Caco-2 (cell line): ENCODE measurements at places on chromosomes 13 and 19. TPM values are rescaled to one million over a fixed set of nuclear protein-coding genes. Genes with fewer than 3 reads are reported as not detected.
A peak's percentile ranks its signal among the peaks of the same experiment; 100 is the strongest.

Gene PCDH20
- not detected in 2 replicates for total RNA-seq

Gene USHBP1
- not detected in 2 replicates for total RNA-seq

Gene TTC9B
- not detected in 2 replicates for total RNA-seq

Gene ZNF888
- total RNA-seq = 7.3 and 9.0 TPM in 2 replicates

Gene ZNF567
- total RNA-seq = 8.6 and 9.0 TPM in 2 replicates

Gene ZNF93
- total RNA-seq = 6.3 and 7.5 TPM in 2 replicates

Gene KLK3
- not detected in 2 replicates for total RNA-seq

Gene MEIS3
- total RNA-seq = 16.2 and 16.8 TPM in 2 replicates

Gene KRTDAP
- total RNA-seq = not detected in 2 replicates

Gene KASH5
- 0.56 and 1.00 TPM in 2 replicates for total RNA-seq

Gene LIN7B
- total RNA-seq = 11.8 and 12.7 TPM in 2 replicates

Gene ZNF844
- 0.72 and 1.0 TPM in 2 replicates for total RNA-seq

GRCh38 chr13:109281017-109281902 lies 505.1 kb downstream of the IRS2 start:
- no peak for DNase-seq

DNA sequence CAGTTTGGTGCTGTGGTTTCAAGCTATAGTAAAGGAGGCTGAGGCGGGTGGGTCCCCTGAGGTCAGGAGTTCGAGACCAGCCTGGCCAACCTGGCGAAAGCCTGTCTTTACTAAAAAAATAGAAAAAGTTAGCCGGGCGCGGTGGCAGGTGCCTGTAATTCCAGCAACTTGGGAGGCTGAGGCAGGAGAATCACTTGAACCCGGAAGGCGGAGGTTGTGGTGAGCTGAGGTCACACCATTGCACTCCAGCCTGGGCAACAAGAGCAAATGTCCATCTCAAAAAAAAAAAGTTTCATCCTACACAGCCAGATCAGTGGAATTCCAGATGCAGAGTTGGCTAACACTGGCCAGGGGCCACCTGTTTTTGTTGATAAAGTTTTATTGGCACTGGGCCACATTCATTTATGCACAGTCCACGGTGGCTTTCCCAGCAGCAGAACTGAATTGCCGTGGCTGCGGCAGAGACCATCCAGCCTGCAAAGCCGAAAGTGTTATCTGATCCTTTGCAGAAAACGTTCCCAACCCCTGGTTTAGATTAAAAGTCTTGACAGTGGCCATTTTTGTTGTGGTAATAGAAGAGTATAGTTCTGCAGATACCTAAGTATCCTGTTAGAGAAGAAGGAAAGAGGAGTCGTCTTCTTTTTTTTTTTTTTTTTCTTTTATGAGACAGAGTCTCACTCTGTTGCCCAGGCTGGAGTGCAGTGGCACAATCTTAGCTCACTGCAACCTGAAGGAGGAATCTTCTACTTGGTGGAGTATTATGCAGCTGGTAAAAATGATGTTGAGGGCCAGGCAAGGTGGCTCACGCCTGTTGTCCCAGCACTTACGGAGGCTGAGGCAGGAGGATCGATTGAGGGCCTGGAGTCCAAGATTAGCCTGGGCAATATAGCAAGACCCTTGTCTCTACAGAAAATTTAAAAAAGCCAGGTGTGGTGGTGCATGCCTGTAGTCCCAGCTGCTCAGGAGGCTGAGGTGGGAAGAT lies 8.7 kb downstream of the NCLN start:
- no peak for DNase-seq

GRCh38 chr19:41531438-41532311 lies 44.3 kb upstream of the CEACAM21 start:
- DNase-seq = peak; percentile 57

- DNase-seq = no peak
These were observed 26.0 kb upstream of the GARRE1 start for GRCh38 chr19:34228347-34228746.

DNA sequence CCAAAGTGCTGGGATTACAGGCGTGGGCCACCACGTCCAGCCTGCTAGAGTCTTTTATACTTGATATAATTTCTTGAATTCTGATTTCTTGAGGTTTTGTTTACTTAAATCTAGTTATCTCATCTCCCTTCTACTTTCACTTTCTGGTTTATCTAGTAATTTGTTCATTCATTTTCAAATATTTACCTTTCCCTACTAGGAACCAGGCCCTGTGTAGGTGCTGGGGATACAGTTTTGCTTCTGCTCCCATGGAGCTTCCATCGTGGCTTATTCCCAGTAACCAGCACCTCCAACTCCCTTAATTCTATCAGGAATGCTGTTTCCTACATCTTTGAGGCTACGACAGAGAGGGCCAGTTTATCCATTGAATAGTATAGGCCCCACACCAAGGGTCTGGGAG lies 24.1 kb upstream of the TRIM13 start:
- no peak for DNase-seq

DNA sequence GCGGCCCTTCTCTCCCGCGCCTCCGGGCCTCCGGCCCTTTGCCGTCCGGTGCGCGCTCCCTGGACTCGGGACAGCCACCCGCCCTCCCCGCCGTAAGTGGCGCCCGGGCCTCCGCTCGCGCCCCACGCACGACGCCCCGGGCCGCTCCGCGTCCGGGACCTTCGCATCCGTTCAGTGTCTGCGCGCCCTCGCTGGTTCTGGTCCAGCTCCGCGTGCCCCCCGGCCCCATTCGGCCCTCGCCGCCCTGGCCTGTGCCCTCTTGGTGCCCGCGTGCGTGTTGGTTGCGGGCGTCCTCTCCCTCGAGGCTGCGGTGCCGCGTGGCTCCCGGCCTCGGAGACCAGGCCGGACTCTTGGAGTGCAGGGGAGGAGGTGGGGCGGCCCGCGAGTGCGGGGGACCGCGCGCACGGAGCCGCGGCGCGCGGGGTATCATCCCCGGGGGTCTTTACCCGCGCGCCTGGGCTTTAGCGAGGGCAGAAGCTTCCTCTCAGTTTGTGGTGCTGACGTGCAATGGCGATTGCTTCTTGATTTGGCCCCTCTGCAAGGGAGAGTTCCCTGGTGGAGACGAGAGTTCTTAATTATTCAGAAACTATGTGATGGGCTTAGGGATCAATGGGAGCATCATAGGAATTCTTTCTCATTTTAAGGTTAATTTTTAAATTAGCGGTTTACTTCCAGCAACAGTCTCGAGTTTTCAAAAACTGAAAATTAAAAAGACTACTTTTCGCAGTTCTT lies 757 bp downstream of the WASF3 start:
- DNase-seq = no peak

- DNase-seq = peak; percentile 83
These were observed 71.2 kb downstream of the FGF9 start for GRCh38 chr13:21742096-21742495.

- no peak for DNase-seq
These were observed 175.1 kb downstream of the ITGBL1 start for GRCh38 chr13:101627556-101627943.

GRCh38 chr13:26060357-26060756 lies 8.5 kb upstream of the SHISA2 start:
- no peak for DNase-seq

DNA sequence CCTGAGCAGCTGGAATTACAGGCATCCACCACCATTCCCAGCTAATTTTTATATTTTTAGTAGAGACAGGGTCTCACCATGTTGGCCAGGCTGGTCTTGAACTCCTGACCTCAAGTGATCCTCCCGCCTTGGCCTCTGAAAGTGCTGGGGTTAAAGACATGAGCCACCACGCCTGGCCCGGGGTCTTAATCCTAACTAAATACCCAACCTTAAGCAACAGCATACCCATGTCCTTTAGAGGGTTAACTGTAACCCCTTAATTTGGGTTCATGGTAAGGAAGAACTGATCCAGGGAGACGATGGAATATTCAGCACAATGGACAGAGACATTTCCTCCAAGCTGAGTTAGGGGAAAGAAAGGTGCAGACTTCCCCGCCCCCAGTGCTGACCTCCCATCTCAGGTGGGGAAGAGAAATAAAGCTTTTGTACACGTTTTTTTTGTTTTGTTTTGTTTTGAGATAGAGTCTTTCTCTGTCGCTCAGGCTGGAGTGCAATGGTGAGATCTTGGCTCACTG lies 8.7 kb upstream of the GALP start:
- no peak for DNase-seq

DNA sequence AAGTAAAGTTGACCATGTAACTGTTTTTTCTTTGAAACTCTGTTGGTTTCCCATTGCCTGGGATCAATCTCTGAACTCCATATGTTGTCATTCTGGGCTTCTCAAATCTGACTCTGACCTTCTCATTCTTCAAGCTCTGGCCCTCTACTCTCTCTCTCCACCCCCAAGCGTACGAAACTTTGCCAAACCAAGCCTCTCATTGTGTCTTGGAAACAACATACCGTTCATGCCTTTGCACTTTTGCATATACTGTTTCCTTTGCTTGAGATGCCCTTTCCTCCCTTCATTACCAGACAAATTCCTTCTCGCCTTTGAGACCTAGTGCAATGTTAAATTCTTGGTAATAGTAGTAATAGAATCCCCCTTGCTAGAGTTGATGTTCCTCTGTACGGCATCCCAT lies 113.7 kb downstream of the OLFM4 start:
- no peak for DNase-seq

- DNase-seq = no peak
These were observed 2.7 kb downstream of the TPP2 start for GRCh38 chr13:102599426-102600012.

DNA sequence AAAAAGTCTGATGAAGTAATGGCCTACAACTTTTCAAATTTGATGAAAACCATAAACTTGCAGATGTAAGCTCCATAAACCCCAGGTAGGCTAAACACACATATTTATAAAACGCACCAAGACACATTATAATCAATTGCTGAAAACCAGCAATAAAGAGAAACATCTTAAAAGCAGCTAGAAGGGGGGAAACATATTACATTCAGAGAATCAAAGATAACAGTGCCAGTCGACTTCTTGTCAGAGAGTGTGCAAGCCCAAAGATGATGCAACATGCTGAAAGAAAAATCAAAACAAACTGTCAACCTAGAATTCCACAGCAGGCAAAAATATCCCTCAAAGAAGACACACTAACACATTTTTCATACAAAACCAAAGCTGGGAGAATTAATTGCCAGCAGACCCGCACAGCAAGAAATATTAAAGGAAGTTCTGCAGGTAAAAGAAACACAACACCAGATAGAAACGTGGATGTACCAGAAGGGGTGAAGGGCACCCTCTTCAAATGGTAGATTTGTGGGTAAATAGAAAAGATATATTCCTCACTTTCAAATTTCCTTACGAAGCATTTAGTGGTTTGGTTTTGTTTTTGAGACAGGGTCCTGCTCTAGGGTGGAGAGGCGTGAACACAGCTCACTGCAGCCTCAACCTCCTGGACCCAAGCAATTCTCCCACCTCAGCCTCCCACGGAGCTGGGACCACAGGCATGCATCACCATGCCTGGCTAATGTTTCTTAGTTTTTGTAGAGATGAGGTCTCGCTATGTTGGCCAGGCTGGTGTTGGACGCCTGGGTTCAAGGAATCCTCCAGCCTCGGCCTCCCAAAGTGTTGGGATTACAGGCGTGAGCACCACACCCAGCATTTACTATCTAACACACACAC lies 16.5 kb upstream of the ATP1A3 start:
- DNase-seq = no peak

DNA sequence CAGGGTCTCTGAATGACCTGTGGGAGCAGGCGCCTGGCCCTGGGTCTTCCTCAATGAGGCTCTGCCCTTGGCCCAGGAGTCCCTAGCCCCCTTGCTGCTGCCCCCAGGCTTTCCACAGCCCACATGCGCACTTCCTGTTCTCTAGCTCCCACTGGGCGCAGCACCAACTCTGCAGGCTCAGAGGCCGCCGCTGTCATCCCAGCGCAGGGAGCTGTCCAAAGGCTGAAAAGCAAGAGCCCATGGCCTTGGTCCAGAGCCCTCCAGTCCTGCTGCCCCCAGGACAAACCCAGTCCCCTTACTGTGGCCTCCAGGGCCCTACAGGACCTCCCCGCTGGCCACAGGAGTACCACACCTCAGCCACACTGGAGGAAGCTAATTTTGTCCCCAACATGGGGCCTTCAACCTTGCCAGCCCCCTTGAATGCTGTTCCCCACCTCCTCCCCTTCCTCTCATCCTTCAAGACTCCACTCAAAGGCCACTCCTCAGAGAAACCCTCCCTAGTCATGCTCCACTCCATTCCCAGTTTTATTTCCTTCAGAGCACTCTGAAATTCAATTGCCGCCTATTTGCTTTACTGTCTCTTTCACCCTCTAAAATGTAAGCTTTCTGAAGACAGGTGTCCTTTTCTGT lies 8.0 kb upstream of the POU2F2 start:
- peak; percentile 76 for DNase-seq

DNA sequence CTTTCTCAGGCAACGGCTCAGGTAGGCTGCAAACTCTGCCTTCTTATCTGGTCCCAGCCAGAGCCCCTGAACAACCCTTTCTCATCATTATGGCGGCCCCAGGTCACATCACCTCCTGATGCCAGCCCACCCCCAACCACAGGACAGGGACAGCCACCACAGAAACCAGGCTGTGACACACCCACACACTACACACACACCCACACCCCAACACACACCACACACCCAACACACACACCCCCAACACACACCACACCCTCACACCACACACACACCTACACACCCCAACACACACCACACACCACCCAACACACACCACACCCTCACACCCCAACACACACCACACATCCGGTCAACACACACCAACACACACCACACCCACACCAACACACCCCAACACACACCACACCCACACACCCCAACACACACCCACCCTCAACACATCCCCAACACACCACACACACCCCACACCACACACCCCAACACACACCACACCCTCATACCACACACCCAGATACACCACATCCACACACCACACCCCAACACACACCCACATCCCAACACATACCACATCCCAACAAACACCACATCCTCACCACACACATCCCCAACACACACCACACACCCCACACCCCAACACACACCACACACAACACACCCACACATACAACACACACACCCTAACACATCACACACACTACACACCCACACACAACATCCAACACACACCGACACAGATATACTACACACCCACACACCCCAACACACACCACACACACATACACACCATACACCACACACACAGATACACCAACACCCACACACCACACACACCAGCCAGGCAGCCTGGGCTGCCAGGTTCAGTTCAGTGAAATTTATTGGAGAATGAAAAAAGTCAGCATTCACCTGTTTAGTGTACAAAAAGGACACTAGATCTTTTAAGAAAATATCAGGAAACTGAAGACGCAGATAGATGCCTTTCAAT lies 4.2 kb upstream of the ISYNA1 start:
- no peak for DNase-seq

DNA sequence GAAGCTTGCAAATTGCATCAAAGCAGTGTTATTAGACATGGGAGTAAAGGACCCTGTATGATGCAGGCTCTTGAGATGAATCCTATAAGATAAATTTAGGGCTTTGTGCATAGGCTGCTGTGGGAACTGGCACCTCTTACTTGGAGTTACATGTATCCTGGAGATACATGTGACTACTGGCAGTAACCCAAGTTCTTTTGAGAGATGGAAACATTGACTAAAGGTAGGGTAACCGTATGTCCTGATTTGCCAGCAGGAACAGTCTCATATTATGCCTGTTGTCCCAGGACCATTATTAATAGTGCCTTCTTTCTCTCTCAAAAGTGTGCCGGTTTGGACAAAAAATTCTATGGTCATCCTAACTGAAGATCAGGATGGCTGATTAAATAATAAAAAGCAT lies 195.4 kb downstream of the LACC1 start:
- no peak for DNase-seq
